Kidney glomerular epithelial cell (primary cell): ENCODE measurements at places on chromosomes 2 and 18.

DNA sequence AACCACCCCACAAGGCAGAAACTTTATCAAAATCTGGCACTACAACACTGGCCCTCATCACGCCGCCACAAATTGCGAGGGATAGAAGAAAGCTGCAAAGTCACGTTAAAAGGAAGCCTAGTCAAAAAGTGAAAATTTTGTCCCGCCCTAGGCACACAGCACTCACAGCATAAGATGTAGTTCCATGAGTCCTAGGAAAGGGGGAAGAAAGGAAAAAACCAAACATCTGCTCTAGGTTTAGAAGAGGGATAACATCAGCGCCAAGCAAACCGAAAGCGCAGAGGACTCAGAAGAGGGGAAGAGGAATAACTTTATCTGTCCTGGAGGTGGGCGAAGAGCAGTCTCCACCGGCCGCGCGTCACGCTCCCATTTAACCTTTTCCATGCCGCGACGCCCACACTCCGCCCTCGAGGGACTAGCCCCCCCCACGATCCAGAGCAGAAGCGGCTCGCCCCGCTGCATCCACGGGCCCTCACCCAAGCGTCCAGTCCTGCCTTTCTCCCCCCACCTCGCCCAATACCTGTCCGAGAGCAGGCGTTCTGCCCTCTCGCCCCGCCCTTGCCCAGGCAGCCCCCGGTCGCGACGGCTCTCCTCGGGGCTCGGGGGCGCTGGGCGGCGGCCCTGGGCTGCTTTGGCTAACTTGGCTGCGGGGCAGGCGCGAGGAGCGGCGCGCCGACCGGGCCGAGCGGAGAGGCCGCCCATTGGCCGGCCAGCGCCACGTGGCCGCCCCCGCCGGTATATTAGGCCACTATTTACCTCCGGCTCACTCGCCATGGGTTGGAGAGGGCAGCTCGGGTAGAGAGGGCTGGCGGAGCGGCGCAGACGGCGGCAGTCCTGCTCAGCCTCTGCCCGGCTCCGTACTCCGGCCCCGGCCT is at the start of gene HOXD1:
Gene HOXD1 (plus strand): TSS at position 770 of the 875 bp plus-strand sequence. CDS start 134 bp downstream, outside the sequence.
- peak; percentile 35 for DNase-seq

- no peak for DNase-seq
Measured at GRCh38 chr2:64966839-64967238, 22.4 kb upstream of the SLC1A4 start.

DNA sequence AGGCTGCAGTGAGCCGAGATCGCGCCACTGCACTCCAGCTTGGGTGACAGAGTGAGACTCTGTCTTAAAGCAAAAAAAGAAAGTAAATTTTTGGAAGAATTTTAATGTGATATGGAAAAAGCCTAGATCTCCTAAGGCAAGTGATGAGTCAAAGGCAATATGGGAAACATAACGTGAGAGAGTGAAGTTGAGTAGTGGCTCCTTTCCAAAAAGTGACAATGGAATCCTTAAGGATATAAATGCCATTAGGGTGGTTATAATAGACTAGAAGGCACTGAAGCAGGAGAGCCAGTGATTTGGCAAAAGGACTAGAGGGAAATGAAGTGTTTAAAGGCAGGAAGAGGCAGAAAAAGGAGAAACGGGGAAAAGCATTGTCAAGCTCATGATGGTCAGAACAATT is 25.6 kb downstream of the ARHGAP28 start:
- no peak for DNase-seq

GRCh38 chr2:218964041-218964771 is 4.7 kb downstream of the CDK5R2 start:
- no peak for DNase-seq

DNA sequence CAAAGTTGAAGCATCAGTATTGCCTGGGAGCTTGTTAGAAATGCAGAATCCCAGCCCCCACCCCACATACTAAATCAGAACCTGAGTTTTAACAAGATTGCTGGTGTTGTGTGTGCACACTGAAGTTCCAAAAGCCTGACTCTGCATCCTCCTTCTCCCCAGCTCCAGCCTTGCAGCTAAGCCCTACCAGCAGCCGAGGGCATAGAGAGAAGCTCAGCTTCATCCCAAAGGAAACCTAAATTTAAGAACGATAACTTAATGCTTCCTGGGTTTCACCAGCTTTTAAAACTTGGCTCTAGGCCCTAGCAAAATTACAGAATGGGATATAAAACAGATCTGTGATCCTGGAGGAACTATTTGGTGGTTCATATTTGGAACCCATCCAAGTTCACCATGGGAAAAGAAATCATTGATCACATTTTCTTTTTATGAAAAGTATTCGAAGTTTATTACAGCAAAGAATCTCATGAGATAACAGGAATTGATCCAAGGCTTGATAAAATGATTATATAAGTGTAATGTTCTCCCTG is 11.1 kb downstream of the SMYD1 start:
- no peak for DNase-seq

DNA sequence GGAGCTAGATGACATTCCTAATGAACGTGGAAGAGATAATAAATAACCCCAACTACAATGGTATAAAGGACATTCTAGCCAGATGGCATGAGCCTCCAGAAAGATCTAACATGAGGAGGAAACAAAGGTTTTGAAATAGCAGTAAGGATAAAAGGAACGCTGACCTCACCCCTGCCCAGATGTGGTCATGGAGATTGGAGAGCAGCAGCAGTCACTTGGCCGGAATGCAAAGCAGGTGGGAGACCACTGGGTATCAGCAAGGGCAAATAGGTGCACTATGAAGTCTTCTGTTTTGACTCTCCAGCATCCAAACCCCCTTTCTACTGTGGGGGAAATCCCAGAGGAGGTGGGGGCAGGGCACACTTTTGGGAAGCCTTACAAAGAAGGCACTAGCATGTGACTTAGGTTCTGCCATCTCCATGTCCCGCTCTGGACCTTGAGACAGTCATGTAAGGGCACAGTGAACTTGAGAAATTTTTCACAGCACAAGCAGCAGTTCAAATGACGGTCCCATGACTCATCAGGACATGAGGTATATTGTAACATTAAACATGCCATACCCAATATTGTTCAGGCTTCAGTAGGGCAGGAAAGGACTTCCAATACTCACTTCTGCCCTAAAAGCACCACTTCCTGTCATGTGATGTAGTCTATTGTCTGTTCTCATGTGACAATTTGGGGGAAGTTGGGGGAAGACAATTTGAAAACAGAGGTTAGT is 55.2 kb downstream of the METTL4 start:
- DNase-seq: peak; percentile 46

DNA sequence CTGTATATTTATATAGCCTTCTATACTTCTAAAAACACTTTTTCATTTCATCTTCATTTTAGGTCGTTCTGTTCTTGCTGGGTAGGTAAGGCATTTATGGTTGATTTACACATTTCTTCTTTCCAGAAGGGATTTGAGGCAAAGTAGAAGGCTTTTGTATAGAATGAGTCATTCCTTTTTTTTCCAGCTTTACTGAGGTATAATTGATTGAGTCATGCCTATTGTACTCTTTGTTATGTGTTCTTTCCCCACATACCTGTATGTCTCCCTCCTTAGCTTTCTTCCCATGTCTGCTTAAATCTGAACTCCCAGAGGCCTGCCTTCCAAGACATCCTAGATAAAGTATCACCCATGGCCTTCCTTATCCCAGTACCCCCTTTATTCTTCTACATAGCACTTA is 4.8 kb upstream of the CDC42EP3 start:
- peak; percentile 79 for DNase-seq
